ENCODE measurements at places on chromosomes 12 and 14. TPM values are rescaled to one million over a fixed set of nuclear protein-coding genes. Genes with fewer than 3 reads are reported as not detected.

The PPM1H gene
- 37.1 TPM for total RNA-seq

- H3K27me3 ChIP-seq: no peaks in the 10 kb centered on the region
- H3K36me3 ChIP-seq: no peaks in the 10 kb centered on the region
- peaks cover 52% of the 10 kb centered on the region for H3K4me1 ChIP-seq
- H3K4me3 ChIP-seq: no peak overlapping the region
- peak overlapping the region; percentile 54 for H3K27ac ChIP-seq
Measured at GRCh38 chr12:69509308-69509736, 39.1 kb downstream of the FRS2 start.

DNA sequence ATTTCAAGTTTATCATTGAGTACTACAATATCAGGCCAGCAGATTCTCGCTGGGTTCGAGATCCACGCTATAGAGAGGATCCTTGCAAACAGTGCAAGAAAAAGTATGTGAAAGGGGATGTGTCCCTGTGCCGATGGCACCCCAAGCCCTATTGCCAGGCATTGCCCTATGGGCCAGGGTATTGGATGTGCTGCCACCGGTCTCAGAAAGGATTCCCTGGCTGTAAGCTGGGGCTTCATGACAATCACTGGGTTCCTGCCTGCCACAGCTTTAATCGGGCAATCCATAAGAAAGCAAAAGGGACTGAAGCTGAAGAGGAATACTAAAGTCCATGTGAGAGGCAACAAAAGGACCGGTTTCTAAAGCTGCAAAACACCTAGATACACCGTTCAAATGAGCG, 59.4 kb downstream of the ATG14 start:
- H3K4me1 ChIP-seq: peaks cover 21% of the 10 kb centered on the region
- no peak overlapping the region for H3K27ac ChIP-seq
- H3K27me3 ChIP-seq: no peaks in the 10 kb centered on the region
- H3K36me3 ChIP-seq: peaks cover 5% of the 10 kb centered on the region

The DBX2 gene
- total RNA-seq: 0.27 TPM

The PLD4 gene
- 0.07 TPM for total RNA-seq

The HHIPL1 gene
- total RNA-seq: 2.0 TPM

The CD163L1 gene
- 0.32 TPM for total RNA-seq

- H3K27ac ChIP-seq: peak overlapping the region; percentile 93
- H3K4me1 ChIP-seq: peaks cover 37% of the 10 kb centered on the region
- peak; percentile 88 for DNase-seq
- H3K4me3 ChIP-seq: peak overlapping the region; percentile 22
- peaks cover 31% of the 10 kb centered on the region for H3K36me3 ChIP-seq
Measured at GRCh38 chr12:57093415-57094207, 4.7 kb downstream of the NAB2 start.

GRCh38 chr14:80136358-80136757, 74.9 kb downstream of the DIO2 start:
- H3K4me3 ChIP-seq: no peak overlapping the region
- peaks cover 38% of the 10 kb centered on the region for H3K36me3 ChIP-seq
- peaks cover 3% of the 10 kb centered on the region for H3K27me3 ChIP-seq

The OVCH1 gene
- total RNA-seq: 0.25 TPM

The IFT43 gene
- total RNA-seq: 17.5 TPM
